ENCODE measurements at places on chromosomes 6 and 20.

- no peak for DNase-seq
These were observed 104.9 kb downstream of the PDSS2 start for GRCh38 chr6:107354451-107354850.

- no peak for DNase-seq
These were observed 65.2 kb downstream of the RIN2 start for GRCh38 chr20:19823216-19823615.

DNA sequence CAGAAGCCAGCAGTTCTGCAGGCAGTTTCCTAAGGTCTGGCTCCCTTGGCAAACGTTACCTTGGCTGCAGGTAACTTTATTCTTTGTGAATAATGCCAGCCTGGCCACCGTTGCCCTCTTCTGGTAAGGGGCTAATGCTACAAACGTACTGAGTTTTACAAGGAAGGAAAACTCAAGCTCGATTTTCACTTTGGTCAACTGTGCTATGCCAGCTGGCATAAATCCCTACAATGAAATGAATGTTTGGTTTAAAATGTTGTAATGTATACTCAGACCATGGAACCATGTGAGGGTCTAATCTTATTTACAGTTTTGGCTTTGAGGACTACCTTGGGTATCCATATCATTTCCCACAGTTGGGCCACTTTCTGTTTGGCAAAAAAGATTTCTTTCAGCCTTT is 101.4 kb downstream of the SLX4IP start:
- no peak for DNase-seq

DNA sequence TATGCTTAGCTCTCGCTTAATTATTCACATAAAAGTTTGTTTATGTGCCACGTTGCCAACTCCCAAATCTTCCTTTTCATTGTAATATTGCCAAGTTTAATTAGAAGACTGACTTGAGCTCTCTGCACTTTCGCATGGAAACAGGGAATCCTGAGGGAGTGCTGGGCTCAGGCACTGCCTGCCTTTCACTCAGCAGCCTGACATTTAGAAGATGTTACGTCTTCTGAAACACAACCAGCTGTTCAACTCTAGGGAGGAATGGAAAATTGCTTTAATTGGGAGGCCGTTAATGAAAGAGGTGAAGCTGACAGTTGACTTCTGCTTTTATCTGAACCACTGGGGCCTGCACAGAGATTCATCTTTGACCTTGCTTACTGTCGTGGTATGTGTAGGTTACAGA is 77.4 kb upstream of the MTHFD1L start:
- no peak for DNase-seq

DNA sequence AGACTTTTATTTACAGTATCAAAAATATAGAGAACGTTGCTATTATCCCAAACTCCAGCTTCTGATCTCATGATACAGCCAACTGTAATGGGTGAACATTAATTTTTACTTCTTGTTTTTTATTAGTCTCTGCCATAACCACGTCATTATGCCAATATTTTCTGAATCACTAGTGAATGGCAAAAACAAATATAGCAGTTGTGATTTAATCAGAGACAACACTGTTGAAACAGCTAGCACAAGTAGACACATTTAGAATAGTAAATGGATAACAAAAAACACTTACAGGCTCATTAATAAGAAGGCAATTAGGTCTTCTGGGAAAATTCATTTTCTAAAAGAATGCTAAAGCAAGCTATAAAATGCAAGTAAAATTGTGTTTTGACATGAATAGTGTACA is 8.1 kb downstream of the PTPRK start:
- no peak for DNase-seq

DNA sequence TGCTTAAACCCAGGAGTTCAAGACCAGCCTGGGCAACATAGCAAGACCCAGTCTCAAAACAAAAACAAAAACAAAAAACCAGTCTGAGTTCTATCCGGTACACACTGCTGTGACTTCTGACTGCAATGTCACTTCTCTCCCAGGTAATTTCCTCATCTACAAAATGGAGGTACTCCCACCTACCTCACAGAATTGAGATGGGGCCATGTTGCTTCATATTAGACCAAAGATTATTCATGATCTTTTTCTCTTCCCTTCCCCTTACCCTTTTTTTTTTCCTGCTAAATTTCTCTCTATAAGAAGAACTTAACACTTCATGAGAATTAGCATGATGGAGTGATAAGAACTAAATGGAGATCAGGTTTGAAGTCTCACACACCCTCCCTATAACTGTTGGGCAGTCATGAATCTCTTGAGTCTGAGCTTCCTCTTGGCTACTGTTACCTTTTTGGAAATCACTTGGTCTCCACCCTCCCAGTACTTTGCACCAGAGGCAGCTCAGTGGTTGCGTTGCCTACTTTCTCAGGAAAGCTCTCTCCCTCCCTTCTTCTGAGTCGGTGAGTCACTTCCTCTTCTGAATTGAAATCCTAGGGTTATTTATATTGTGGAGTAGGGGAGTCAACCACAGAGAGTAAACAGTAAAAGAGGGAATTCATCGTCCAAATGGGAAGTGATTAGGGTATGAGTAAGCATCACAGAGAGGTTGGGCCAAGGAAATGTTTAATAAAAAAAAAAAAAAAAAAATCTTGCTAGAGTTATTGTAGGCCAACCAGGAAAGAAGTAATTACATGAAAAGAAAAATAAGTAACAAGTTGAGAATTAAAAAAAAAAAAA is 59.9 kb upstream of the MAP7 start:
- DNase-seq = no peak

DNA sequence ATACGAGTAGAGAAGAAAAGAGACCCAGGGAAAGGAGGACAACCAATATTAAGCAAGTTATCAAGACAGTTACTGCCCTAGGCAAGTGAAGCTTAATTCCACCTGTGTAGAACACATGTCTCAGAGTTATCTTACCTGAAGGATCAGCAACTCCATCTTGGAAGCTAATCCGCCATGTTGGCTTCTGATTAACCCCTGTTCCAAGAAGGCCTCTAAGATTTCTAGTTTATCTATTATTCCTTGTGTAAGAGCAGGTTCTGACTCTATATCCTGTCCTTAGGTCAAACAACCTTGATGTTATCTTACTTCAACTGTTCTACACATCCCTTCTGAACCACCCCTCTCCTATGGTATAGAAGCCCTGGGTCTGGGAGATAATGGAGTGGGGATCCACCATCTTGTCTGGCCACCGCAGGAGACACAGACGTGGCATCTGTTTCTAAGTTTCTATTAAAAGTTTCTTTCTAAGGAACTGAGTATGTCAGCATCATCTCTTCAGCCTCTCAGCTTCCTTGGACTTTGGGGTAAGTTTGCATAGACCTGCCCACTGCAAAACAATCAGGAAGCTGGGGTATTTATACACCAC is 27.7 kb upstream of the PTPN1 start:
- DNase-seq = no peak

GRCh38 chr20:11993886-11994461 is 76.3 kb downstream of the BTBD3 start:
- no peak for DNase-seq

DNA sequence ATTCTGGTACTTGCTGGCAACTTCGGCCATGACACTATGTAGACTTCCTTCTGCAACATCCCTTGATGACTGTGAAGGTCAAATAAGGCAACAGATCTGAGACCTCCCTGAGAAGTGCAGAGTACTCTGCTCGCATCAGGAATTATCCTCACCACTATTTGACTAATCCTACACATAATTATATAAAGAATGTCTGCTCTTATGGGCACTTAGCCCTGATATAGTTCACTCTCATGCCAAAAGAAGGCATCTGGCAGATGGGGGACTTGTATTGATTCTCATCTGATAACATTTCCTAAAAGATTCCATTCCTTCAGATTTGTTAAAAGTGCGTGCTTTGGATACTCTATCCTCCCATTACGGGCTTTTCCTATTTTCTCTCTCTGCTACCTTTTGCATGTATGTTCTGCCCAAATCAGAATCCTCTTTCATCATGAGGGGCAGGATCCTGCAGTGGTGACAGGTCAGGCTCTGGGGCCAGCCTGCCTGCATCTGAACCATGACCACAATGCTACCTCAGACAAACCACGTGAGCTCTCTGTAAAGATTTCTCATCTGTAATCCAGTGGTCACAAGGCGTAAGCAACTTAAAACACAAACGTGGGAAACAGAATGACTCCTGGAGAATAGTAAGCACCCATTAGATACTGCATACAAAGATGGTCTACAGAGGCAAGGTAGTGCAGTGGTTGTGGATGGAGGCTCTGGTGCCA is 134.0 kb downstream of the GJA10 start:
- DNase-seq = no peak

DNA sequence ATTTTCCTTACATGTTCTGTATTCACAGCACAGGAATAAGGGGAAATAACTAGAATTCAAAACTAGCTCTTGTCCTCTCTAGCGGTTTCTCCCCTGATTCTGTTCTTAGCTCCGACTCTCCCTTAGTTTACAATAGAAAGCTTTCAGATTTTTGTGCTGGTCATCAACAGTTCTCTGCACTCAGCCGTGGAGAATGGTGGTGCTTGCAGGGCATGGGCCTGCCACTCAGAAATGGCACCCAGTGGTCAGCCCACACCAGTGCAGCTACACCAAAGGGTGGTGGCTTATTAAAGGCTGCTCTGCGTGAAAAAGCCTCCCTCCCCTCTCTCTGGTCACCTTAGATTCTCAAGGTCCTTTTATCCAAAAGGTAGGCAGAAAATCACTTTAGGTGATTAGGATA is 123.5 kb downstream of the SASH1 start:
- no peak for DNase-seq

DNA sequence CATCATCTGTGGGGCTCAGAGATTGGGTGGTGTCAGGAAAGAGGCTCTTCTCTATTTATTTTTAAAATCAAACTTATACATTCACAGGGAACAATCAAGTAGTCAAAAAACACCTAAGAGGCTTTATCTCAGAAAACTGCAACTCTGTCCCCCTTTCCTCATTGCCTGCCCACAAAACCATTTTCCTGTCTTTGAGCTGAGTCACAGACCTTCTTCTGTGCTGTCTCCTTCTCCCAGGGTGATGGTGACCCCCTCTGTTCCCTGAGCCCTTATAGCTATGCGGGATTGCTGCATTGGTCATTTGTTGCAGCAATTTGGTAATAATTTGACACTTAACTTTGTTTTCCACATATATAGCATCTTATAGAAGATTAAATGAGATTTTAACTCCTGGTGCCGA is 195.2 kb upstream of the PROKR2 start:
- DNase-seq = no peak

GRCh38 chr20:50792708-50793574 is 1.9 kb upstream of the BCAS4 start:
- no peak for DNase-seq

DNA sequence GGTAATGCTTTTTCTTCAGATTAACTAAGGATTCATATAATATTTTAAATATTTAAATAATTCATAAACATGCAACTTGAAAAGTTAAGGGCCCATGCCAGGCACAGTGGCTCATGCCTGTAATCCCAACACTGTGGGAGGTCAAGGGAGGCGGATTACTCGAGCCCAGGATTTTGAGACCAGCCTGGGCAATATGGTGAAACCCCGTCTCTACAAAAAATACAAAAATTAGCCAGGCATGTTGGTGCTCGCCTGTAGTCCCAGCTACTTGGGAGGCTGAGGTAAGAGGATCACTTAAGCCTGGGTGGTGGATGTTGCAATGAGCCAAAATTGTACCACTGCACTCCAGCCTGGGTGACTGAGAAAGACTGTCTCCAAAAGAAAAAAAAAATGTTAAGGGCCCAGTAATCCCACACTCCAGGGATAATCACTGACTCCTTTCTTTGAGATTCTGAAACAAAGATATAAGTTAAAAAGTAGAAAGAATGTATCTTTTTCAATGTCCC is 7.9 kb upstream of the RIN2 start:
- no peak for DNase-seq

DNA sequence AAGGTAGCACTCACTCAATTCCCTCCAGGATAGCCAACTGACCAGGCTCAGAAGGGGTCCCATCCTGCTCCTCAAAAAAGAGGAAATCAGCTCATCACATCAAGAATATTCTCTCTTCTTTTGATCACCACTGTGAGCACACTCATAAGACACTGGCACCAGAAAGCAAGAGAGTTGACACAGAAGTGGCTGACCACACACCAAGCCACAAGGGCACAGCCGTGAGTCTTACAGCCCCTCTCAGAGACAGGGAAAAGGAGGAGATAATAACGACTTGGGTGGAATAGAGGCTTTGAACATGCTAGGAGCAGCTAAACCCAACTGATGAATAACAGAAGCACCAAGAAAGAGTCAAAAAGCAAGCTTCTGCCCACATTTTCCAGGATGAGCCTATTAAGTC is 249.1 kb upstream of the PREP start:
- DNase-seq = no peak

- DNase-seq = no peak
These were observed 131.8 kb downstream of the SLC23A2 start for GRCh38 chr20:4869290-4870193.

- no peak for DNase-seq
These were observed 52.7 kb downstream of the RPP21 start for GRCh38 chr6:30397697-30398096.

GRCh38 chr6:10977231-10977968 is 66.7 kb downstream of the ELOVL2 start:
- DNase-seq = no peak

- no peak for DNase-seq
These were observed 8.1 kb downstream of the SLC2A4RG start for GRCh38 chr20:63747622-63748069.

- DNase-seq = no peak
These were observed 62.2 kb downstream of the RFPL4B start for GRCh38 chr6:112409311-112409710.

DNA sequence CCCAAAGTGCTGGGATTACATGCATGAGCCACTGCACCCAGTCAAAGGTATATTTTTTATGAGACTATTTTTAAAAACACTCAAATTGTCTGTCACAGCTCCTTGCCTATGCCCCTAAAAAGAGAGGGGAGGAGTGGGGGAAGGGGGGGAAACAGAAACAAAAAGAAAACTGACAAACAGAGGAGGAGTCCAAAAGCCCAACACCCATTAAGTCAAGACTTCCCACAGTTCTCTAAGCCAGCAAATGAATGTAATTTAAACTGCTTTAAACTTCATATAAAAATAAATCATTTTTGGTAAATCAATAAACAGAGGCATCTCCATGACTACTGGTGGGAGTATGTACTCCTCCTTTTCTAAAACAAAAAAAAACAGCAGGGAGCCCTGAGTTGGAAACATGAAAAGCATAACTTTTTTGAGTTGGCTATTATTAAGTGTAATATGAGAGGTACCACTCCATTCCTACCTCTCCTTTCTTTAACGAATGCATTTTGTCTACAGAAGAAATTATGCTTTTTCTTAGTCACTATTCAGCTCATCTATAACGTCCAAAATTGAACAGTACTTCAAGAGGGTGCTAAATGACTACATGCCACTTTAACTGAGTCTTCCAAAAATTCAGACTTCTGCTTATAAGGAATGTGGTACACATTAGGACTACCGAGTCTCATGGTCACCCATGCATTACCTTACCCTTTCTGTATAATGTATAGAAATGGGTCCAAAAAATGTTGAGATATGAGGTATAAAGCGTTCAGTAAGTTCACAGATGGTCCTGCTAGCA is 119.0 kb upstream of the PRSS16 start:
- DNase-seq = no peak

- no peak for DNase-seq
These were observed 116.9 kb upstream of the SIRPA start for GRCh38 chr20:1778338-1778737.

GRCh38 chr6:117272032-117272866 is 6.9 kb downstream of the VGLL2 start:
- DNase-seq = no peak

Measured in stimulated activated CD4-positive, alpha-beta T cell treated with anti-CD3 and anti-CD28 coated beads, TNF-alpha, amount 100 ng/mL, for 1 hour (primary cell).